ENCODE measurements at places on chromosomes 6 and 20. TPM values are rescaled to one million over a fixed set of nuclear protein-coding genes. Genes with fewer than 3 reads are reported as not detected.

The INSM1 gene
- not detected for total RNA-seq

- no peak for DNase-seq
These were observed 2.9 kb downstream of the SALL4 start for GRCh38 chr20:51799401-51799860.

The EYA2 gene
- not detected for total RNA-seq

- no peak for DNase-seq
These were observed 981.0 kb upstream of the CITED2 start for GRCh38 chr6:140355476-140355875.

The OR12D3 gene
- total RNA-seq: not detected
